ENCODE measurements at places on chromosomes 4 and X. TPM values are rescaled to one million over a fixed set of nuclear protein-coding genes. Genes with fewer than 3 reads are reported as not detected.
A peak's percentile ranks its signal among the peaks of the same experiment; 100 is the strongest.

Gene NHS
- polyA plus RNA-seq = 0.41 TPM

- H3K4me1 ChIP-seq = no peaks in the 10 kb centered on the region
- no peak overlapping the region for H3K4me3 ChIP-seq
- no peaks in the 10 kb centered on the region for H3K36me3 ChIP-seq
- DNase-seq = no peak
- H3K27me3 ChIP-seq = no peaks in the 10 kb centered on the region
Measured at GRCh38 chrX:33133320-33133719, 78.0 kb downstream of the DMD start.

DNA sequence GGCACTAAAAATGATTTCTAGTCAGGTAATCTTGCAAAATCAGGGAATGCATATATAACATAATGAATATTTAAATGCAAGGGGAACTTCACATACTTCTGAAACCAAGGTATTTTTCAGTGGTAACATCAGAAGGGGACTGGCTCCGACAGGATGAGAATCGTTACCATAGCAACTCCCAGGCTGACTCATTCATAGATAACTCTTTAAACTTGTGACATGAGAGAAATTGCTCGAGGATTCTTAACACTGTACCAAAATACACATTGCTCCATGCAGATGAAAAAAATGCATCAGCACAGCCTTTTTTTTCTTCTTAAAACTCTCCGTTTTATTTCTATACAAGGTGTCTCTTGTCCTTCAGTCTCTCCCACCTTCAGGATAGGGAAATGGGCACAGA lies 114.3 kb downstream of the GABRB1 start:
- H3K27ac ChIP-seq = no peak overlapping the region
- H3K4me3 ChIP-seq = no peak overlapping the region
- no peak for DNase-seq
- H3K4me1 ChIP-seq = no peaks in the 10 kb centered on the region

Gene SSX4B
- polyA plus RNA-seq = not detected

Gene IL2RG
- polyA plus RNA-seq = 155 TPM

GRCh38 chrX:23013366-23013765 lies 13.6 kb downstream of the DDX53 start:
- no peak overlapping the region for H3K27ac ChIP-seq
- H3K27me3 ChIP-seq = no peaks in the 10 kb centered on the region
- no peak for DNase-seq
- no peak overlapping the region for H3K4me3 ChIP-seq
- no peaks in the 10 kb centered on the region for H3K36me3 ChIP-seq

Gene CNGA1
- polyA plus RNA-seq = 1.2 TPM

DNA sequence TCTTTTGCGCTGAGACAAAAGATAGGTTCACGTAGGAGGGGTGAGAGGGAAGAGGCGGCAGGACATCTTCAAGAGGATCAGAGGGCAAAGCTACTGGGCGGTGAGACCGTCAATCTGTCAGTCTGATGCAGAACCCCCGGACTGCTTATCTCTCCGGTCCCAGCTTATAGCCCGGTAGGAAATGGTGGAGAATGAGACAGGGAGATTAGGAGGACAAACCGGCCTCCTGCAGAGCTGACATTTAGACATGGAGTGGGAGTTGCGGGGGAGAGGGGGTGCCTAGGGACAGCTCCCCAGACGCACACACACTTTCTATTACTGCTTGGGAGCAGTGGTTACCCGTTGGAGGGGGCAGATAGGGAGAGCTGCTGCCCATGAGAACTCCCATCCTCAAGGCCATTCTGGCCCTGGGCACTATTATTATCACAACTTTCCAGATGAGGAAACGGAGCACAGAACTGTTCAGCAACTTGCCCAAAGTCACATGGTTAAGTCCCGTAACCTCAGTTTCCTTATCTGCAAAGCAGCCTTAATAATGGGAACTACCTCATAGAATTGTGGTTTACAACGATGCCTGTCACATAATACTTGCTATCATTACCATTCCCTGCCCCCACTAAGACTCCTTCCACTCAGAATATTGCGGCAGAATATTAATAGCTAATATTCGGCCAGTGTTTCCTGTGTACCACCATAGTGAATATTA lies 1.1 kb upstream of the HDAC6 start:
- DNase-seq = peak; percentile 66
- peaks cover 15% of the 10 kb centered on the region for H3K4me1 ChIP-seq
- H3K4me3 ChIP-seq = peak overlapping the region; percentile 44
- peak overlapping the region; percentile 91 for H3K27ac ChIP-seq
- no peaks in the 10 kb centered on the region for H3K27me3 ChIP-seq
- H3K36me3 ChIP-seq = peaks cover 20% of the 10 kb centered on the region

DNA sequence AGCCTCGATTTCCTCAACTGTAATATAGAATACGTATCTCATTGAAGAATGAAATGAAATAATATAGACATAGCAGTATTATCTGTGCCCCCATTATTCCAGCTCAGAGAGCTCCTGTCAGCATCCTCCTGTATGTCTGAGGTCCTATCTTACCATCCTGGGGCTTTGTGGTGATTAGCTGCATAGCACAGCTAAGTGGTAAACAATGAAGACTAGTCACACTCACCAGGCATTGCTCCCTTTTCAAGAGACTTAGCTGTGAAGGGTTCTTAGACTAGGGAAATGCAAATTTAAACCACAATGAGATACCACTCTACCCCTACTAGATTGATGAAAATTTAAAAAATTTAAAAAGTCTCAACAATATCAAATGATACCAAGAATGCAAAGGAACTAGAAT lies 172.9 kb downstream of the SLC39A8 start:
- no peaks in the 10 kb centered on the region for H3K36me3 ChIP-seq
- H3K27me3 ChIP-seq = no peaks in the 10 kb centered on the region
- H3K4me1 ChIP-seq = no peaks in the 10 kb centered on the region
- H3K27ac ChIP-seq = no peak overlapping the region
- DNase-seq = no peak
- H3K4me3 ChIP-seq = no peak overlapping the region

- H3K4me3 ChIP-seq = no peak overlapping the region
- no peak overlapping the region for H3K27ac ChIP-seq
- H3K27me3 ChIP-seq = no peaks in the 10 kb centered on the region
- H3K4me1 ChIP-seq = no peaks in the 10 kb centered on the region
- H3K36me3 ChIP-seq = no peaks in the 10 kb centered on the region
- DNase-seq = no peak
Measured at GRCh38 chr4:119752936-119753335, 124.3 kb upstream of the PDE5A start.

DNA sequence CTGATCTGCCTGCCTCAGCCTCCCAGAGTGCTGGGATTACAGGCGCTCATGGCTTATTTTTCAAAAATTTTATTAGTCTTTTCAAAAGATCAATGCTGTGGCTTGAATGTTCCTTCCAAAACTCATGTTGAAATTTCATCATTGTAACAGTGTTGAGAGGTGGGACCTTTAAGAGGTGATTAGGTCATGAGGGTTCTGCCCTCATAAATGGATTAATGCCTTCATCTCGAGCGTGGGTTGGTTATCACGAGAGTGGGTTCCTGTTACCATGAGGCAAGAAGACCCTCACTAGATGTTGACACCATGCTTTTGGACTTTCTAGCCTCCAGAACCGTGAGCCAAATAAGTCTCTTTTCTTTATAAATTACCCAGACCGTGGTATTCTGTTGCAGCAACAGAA lies 30.3 kb downstream of the EIF2S3 start:
- H3K4me3 ChIP-seq = no peak overlapping the region
- DNase-seq = no peak
- no peak overlapping the region for H3K27ac ChIP-seq
- no peaks in the 10 kb centered on the region for H3K4me1 ChIP-seq

Gene HSFX1
- 1.2 TPM for polyA plus RNA-seq

GRCh38 chrX:135688137-135688536 lies 25.3 kb upstream of the CT45A1 start:
- no peaks in the 10 kb centered on the region for H3K36me3 ChIP-seq
- H3K27me3 ChIP-seq = no peaks in the 10 kb centered on the region
- H3K4me3 ChIP-seq = no peak overlapping the region
- no peaks in the 10 kb centered on the region for H3K4me1 ChIP-seq

Gene STATH
- not detected for polyA plus RNA-seq

Gene MAGEA4
- not detected for polyA plus RNA-seq

DNA sequence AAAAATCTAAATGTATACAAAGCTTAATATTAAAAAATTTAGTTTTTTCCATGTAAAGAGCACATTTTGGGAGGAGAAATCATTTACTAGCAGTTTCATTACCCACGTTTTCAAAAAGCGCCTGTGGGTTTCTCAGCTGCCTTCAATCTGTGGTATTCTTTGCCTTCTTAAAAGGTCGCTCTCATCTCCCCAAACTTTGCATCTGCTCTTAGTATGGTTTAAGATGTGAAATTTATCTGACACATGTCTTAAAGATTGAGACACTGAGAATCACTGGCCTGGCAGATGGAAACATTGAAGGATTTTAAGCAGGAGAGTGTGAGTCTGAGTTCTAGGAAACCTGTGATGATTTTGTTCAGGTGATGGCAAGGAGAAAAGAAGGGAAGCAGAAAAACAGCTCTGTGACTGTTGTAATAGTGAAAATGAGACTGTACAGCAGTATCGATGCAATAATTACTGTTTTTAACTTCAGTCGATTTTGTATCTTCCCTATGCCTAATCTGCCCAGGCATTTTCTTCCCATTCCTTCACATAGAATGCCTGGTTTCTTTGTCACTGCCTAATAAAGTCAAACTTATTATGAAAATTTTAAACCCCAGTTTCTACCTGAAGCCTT lies 75.9 kb downstream of the PAQR3 start:
- peak overlapping the region; percentile 35 for H3K27ac ChIP-seq
- H3K27me3 ChIP-seq = no peaks in the 10 kb centered on the region
- no peak for DNase-seq

Gene PAGE1
- not detected for polyA plus RNA-seq

Measured in spleen (tissue), 13 donors.